Transverse colon (tissue), 4 donors: ENCODE measurements at places on chromosomes 7 and 10. TPM values are rescaled to one million over a fixed set of nuclear protein-coding genes. Genes with fewer than 3 reads are reported as not detected.

- no peaks in the 10 kb centered on the region for H3K27me3 ChIP-seq
- no peaks in the 10 kb centered on the region for H3K36me3 ChIP-seq
- no peak overlapping the region for H3K27ac ChIP-seq
- H3K4me3 ChIP-seq, result no peak overlapping the region
- H3K4me1 ChIP-seq, result no peaks in the 10 kb centered on the region
These were observed 2.2 kb upstream of the AKR1C4 start for GRCh38 chr10:5194431-5194830.

- no peak overlapping the region for H3K4me3 ChIP-seq
- H3K27me3 ChIP-seq, result no peaks in the 10 kb centered on the region
- H3K27ac ChIP-seq, result no peak overlapping the region
- DNase-seq, result no peak
- no peaks in the 10 kb centered on the region for H3K4me1 ChIP-seq
These were observed 41.4 kb downstream of the AKR1C3 start for GRCh38 chr10:5135581-5135980.

The C7orf33 gene
- total RNA-seq, result not detected

The RBM20 gene
- total RNA-seq, result 1.2 TPM

DNA sequence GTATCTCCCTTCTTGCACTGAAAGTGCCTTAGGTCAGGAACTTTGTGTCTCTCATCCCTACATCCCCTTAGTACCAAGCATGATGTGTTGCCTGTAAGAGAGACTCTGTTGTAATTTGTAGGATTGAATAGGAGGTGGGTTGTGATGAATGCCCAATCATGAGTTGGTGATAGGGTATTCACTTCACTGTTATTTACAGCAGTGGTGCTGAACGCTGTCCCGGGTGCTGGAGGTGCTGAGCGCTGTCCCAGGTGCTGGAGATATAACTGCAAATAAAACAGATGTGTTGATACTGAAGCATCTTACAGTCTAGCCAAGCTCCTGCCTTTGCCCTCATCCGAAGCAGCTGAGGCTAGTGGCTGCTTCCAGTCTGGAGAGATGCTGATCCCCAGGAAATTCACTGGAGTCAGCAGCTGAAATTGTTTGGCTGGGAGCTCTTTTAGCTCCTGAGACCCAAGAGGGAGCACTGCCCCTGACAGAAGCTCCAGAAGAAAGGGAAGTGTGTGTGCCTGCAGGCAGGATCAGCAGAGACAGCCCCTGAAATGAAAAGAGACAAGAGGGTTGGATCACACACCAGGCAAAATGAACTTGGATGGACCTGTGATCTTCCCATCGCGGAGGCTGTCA, 183.4 kb downstream of the SORCS3 start:
- no peak overlapping the region for H3K27ac ChIP-seq
- no peak for DNase-seq
- no peaks in the 10 kb centered on the region for H3K36me3 ChIP-seq
- H3K4me1 ChIP-seq, result no peaks in the 10 kb centered on the region
- no peak overlapping the region for H3K4me3 ChIP-seq

GRCh38 chr7:2499719-2500430, 19.7 kb upstream of the LFNG start:
- H3K4me3 ChIP-seq, result no peak overlapping the region
- DNase-seq, result no peak
- H3K4me1 ChIP-seq, result peaks cover 6% of the 10 kb centered on the region
- H3K36me3 ChIP-seq, result no peaks in the 10 kb centered on the region

GRCh38 chr10:71763352-71764127, 9.8 kb downstream of the VSIR start:
- no peak overlapping the region for H3K4me3 ChIP-seq
- H3K4me1 ChIP-seq, result peaks cover 73% of the 10 kb centered on the region
- H3K36me3 ChIP-seq, result no peaks in the 10 kb centered on the region
- DNase-seq, result no peak
- peak overlapping the region; percentile 98 for H3K27ac ChIP-seq

The ZSCAN21 gene
- total RNA-seq, result 9.8 TPM
